ENCODE measurements at places on chromosomes 11 and 22.

DNA sequence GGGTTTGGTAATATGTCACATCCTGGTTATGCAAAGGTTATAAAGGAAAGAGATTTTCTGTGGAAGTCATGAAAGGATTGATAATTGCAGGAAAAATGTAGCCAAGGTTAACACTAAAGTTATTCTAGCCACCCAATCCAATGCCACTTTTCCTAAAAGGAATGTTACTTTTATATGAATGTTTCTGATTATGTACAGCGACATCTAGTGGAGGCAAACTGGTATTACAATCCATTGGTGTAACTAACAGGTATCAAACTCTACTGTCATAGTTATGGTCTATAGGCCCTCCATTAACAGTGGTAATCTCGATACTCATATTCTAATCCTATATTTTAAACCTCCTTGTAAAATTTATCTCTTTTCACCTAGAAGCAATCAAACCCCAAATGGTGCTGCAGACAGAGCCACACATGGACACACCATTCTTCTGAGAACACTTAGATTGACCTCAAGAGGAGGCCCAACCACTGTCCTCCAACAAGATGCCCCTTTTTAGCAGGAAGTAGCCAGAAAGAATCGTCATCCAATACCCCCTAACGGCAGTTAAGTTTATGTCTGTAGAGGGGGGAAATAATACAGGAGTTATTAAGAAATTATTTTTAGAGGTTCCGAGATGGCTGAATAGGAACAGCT lies 74.9 kb upstream of the RAG2 start:
- no peak for DNase-seq

DNA sequence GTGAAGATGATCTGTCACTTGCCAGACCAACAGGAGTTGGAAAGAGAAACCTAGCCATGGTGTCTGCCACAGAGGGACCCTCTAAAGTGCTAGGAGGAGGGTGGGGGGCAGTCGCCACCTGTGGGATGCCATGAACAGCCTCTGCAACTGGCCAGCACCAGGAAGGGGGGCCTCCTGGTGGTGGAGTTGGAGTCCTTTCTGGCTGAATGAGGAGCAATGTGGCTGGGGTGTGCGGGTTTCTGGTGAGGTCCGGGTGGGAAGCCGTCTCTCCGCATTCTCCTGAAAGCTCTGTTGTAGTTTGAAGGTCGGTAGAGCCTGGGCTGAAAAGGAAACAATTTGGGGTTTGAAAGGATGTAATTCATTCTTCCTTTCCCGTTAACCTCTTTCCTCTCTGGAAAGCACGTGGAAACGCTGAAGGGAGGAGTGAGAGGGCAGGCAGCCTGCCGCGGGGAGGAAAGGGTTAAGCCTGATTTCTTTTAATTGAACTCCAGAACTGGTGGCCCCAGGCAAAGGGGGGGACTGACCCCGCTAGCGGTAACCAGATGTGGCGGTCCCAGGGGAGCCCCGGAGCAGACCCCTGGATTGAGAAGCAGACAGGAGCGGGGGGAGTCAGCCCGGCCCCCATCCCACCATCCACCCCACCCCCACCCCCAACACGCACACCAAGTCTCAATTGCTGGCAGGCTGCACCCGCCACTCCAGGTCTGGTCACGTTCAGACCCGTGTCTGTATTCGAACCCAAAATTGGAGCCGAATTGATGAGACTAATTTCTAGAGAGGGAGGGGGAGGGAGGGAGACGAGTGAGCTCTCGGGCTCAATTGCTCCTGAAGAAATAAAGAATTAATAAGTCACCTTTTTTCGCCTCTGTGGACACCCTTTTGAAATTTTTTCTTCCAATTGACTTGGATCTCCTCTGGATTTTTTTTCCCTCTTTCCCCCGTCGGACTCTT lies 1.8 kb upstream of the FLI1 start:
- DNase-seq = peak; percentile 76

- DNase-seq = no peak
Observed at GRCh38 chr22:39300186-39300830, 19.1 kb downstream of the RPL3 start.

DNA sequence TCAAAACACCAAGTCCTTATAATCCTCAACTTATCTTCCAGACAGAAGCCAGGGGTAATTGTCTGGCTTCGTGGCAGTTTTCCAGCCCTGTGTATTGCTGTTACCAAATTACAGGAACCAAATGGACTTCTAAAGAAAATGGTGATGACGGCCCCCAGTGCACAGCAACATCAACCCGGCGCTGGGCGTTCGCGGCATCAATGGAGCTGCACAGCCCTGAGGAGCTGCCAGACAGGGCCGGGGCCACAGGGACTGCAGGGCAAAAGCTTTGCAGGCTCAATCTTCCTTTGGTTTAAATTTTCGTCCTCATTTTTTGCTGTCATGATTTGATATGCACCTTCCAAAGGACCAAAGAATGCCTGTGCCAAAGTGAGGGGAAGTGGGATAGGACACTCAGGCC lies 292.5 kb downstream of the BRD1 start:
- no peak for DNase-seq

DNA sequence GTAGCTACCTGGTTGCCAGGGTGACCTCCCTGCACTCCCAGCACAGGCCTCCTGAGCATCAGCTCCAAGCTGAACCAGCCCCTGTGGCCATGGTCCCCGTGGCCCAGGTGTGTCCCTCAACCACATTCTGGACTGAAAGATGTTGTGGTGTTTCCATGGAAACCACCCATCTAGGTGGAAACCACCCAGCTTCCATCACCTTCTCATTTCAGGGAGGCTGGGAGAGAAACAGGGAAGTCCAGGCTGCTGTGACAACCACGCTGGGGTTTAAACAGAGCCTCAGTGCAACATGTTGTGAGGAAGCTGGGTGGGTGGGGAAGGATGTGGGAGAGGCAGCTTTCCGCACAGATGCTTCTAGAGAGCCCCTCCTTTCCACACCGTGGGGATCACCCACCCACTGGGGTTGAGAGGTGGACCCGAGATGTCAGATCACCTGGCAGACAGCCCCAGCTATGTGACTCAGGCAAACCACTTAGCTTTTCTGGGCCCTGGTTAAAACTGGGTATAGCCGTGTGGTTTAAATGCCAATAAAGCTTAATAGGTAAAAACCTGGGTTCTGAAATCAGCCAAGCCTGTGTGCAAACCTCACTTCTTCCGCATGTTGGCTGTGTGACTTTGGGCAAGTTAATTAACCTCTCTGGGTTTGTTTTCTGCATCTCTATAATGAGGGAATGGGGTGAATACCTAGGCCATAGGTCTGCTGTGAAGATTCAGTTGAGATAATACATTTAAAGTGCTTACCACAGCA lies 46.4 kb downstream of the CD82 start:
- DNase-seq = no peak

DNA sequence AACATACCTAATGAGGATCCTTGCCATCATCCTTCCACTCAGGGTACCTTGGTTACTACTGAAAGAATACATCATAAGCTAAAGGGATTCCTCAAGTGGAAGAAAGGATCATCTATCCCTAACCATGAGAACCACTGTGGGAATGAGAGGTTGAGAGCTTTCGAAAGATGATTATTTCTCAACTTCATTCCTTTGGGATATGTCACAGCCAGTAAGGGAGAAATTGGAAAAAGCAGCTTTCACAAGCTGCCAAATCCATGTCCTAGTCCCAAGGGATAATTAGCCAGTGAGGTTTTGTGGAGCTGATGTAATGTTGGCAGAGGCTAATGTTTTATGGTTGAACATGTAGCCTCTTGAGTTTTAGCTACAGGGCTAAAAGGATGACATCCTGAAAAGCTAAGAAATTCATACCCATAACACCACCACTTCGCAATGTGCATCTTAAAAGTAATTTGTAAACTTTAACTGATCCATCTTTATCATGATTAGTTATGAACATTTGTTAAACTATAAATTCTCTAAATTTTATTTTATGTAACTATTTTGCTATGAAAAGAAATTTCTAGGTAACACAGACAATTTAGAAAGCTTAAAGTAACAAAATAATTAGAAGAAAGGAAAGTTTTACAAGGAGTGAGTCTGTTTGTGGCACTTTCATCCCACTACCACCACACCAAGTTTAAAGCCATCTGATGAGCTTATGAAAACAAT lies 123.9 kb downstream of the MRTFA start:
- no peak for DNase-seq

DNA sequence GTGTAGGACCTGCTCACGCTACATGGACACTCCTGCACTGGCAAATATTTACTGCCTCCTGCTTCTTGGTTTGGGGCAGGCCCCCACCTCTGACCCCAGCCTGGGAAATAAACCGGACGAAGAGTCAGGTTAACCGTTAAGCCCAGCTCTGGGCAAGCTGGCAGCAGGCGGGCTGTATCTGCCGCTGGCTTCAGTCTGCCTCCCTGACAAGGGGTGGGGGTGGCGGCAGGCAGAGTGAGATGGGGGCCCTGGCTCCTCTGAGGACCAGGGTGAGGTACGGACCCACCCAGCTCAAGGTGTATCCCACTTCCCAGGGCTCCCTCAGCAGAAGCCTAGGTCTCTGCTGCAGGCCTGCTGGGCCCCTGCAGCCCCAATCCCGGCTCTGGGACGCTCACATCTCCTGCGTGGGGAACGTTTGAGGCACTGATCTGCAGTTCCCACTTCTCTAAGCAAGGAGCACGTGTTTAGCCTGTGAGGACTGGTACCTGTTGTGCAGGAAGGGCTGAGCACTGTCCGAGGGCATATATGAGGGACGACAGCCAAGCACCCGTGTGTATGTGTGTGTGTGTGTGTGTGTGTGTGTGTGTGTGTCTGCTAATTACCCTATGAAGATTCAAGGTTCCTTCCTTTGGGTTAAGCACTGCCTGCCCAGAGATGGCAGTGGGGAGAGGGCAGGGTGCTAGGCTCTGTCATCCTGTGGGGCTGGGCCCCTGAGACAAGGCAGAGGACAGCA lies 1.1 kb upstream of the LRRC75B start:
- DNase-seq = no peak

DNA sequence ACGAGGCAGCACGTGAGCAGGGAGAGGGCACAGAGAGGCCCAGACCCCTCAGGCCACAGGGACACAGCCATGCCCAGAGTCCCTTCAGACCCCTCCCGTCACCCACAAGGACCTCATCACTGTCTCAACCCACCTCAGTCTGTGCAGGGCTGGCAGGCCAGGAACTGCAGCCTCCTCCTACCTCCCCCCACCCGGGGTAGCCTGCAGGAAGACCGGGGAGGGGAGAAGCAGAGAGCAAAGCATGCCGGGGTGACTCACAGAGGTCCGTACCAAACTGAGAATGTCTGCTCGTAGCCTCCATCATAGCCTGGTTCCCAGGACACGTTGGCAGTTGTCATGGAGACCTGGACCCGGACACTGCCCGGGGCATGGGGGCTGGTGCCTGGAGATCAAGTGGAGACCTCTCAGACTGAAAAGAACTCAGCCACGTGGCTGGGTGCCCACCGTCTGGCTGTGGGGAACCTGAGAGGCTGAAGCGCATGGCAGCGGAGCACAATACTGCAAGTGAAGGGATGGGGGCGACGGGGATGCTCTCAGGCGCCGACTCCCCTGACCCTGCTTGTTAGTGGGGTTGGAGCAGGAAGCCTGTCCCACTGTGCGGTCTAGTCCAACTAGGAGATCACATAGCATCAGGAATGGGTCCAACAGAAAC lies 27.2 kb downstream of the IGSF9B start:
- no peak for DNase-seq

DNA sequence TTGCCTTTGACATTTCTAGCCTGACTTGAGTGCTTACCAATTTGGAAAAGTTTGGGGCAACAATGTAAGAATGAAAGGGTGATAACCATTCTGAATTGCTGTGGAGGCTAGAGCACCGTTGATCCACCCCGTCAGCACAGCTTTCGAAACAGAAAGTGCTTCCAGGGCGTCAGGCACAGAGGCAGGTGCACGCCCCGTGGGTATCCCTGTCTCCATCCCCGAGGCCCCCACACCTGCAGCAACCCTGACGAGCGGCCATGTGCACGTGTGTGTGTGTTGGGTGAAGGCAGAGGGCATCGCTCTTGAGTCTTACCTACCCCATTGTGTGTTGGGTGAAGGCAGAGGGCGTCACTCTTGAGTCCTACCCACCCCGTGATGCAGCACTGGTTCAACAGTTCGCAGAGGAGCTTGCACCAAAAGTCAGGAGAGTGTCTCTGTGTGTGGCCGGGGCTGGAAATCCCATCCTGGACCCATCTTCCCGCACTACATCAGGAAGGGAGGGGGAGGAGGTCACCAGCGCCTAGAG lies 404.5 kb downstream of the BRD1 start:
- DNase-seq = no peak

DNA sequence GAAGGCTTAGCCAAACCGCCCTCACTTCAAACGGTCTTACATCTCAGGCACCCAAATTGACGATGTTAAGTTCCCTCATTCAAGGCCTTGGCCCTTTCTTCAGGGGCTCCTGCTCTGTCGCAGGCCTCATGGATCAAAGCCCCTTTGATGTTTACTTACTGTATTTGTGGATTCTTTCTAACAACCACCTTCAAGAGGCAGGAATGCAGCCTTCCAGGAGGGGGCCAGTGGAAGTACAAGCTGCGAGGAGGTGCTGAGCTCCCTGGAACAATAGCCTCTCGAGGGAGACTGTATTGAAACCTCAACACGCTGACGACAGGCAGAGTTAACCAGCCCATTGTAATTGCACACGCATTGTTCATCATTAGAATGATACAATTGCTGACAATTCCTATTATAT lies 209.1 kb downstream of the ST3GAL4 start:
- no peak for DNase-seq

GRCh38 chr11:119103793-119104192 lies 2.1 kb upstream of the DPAGT1 start:
- DNase-seq = no peak

- DNase-seq = no peak
Observed at GRCh38 chr11:129453293-129453721, 77.7 kb downstream of the BARX2 start.

DNA sequence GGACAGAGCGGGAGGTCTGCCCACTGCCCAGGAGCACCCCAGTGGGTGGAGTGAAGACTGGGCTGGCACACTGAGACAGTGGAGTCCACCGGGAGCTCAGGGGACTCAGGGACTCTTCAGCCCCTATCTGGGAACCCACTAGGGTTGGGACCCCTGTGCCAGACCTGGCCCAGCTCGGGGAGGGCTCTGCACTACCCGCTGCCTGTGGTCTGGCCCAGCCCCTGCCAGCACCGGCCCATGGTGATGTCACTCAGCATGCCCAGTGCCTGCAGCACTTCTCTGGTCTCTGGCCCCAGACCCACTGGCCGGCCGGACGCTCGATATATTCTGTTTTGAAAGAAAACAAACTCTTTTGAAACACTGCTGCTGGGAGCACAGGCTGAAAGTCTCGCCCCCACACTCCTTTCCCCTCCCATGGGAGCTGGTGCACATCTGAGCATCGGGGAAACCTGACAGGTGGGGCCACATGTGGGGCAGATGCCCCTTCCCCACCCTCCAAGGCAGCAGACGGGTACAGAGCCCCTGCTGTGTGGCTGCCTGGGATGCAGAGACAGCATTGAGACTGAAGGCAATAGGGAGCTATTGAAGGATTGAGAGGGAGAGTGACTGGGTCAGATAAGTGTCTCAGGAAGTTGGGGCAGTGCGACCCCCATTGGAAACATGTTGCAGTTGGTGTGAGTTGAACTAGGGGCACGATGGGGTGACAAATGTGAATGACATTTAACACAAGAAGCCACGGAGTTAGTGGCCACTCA lies 62.9 kb downstream of the MYEOV start:
- peak; percentile 65 for DNase-seq

- no peak for DNase-seq
Observed at GRCh38 chr11:35183326-35183925, 44.5 kb downstream of the CD44 start.
